MCF 10A (cell line): ENCODE measurements at places on chromosomes 16 and 17. TPM values are rescaled to one million over a fixed set of nuclear protein-coding genes. Genes with fewer than 3 reads are reported as not detected.

The TBC1D3I gene
- 0.96 and 1.1 TPM in 2 replicates for total RNA-seq

DNA sequence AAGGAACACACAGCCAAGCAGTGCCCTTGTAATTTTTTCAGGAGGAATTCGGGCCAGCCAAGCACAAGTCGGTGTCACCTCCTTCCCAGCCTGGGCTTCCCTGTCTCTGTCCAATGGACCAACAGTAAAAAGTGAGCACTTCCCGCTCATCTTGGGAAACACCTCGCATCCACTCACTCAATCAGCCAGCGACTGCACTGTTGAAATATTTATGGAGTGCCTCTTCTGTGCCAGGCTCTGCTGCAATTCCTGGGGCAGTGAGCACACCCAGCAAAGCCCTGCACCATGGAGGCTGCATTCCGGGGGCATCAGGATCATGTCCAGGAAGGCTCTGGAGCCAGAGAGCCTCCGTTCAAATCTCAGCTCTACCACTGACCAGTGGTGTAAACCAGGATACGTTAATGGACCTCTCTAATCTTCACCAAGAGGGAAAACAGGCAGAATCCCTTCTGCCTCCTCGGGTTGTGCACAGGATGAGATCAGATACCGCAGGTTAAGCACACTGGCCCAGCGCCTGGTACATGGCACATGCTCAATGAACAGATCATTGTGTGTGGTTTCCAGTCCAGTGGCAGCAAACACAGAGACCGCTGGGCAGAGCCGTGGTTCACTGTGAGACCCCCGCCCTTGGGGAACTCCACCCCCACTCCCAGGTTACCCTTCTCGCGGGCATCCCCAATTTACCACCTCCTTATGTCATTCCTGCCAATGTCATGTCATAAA, 194.3 kb downstream of the ZNF423 start:
- no peak for DNase-seq

The ADORA2B gene
- total RNA-seq, result 21.7 and 26.0 TPM in 2 replicates

The NPEPPS gene
- 78.4 and 88.0 TPM in 2 replicates for total RNA-seq

The TP53TG3 gene
- not detected in 2 replicates for total RNA-seq
